Retina (tissue), 1 donor: ENCODE measurements at places on chromosomes 16 and 17.

DNA sequence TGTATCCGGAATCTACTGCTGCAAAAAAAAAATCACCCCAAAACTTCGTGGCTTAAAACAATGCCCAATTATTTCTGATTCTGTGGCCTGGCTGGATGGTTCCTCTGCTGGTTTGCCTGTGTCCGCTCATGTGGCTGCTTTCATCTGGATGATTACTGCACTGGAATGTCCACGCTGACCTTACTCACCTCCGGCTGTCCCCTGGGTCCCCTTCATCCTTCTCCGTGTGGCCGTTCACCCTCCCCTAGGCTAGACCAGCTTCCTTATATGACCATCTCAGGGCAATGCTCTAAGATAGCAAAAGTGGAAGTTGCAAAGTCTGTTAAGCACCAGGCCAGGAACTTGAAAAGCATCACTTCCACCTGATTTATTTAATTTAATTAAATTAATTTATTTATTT lies 31.4 kb upstream of the SPNS2 start:
- DNase-seq, result no peak

DNA sequence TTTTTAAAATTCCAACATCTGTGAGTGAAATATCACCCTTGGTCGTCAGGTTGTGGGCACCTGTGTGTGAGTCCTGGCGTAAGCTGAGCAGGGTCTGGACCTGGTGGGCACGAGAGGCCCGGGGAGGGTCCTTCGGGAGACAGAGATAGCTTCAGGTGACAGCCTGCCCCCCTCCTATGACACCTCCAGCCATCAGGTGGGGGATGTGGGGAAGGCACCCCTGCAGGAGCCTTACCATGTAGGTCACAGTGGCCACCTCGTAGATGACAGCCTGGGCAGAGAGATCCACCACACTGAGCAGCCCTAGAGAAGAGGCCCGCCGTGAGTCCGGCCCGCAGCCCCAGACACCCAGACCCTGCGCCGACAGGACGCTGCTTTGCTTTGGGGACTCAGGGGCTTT lies 11.2 kb downstream of the SLC47A2 start:
- DNase-seq, result no peak

DNA sequence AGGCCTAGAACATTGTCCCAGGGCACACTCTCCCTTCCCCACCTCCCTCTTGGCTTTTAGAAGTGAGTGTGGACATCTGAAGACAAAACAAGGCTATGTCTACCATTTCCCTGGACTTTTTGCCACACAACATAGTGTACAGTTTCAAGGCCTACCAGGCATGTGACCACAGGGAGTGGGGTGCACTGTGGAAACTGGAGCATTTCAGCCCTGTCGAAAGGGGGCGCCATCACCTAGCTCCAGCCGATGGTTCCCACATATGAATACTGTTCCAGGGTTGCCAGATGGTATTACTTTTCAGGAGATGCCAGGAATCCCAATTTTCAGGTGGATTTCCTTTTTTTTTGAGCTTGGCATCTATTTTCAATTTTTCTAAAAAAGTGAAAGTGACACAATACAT lies 140.7 kb downstream of the KATNIP start:
- DNase-seq, result no peak

- DNase-seq, result no peak
These were observed 20.8 kb downstream of the ASPSCR1 start for GRCh38 chr17:81998212-81998611.

DNA sequence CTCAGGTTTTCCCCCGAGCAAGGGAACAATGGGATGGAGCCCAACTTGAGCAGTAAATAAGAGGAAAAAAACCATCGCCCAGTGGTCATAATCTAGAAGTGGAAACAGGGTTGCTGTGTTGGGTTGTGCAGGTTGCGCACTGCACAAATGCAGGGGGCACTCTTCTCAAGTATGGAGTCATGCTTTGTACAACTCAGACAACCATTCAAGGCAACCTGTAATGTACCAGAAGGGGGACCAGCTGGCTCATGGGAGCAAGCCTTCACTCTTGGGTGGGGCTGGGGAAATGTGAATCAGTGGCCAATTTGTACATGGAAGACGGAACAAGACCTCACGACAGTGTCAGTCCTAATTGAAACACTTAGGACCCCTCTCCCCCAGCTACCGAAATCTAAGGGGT lies 23.9 kb upstream of the LITAF start:
- no peak for DNase-seq

GRCh38 chr16:28078261-28078660 lies 14.7 kb upstream of the GSG1L start:
- DNase-seq, result peak; percentile 60

- DNase-seq, result no peak
These were observed 15.4 kb downstream of the USP6 start for GRCh38 chr17:5131146-5131715.

GRCh38 chr17:5003214-5003867 lies 5.6 kb downstream of the KIF1C start:
- DNase-seq, result no peak

DNA sequence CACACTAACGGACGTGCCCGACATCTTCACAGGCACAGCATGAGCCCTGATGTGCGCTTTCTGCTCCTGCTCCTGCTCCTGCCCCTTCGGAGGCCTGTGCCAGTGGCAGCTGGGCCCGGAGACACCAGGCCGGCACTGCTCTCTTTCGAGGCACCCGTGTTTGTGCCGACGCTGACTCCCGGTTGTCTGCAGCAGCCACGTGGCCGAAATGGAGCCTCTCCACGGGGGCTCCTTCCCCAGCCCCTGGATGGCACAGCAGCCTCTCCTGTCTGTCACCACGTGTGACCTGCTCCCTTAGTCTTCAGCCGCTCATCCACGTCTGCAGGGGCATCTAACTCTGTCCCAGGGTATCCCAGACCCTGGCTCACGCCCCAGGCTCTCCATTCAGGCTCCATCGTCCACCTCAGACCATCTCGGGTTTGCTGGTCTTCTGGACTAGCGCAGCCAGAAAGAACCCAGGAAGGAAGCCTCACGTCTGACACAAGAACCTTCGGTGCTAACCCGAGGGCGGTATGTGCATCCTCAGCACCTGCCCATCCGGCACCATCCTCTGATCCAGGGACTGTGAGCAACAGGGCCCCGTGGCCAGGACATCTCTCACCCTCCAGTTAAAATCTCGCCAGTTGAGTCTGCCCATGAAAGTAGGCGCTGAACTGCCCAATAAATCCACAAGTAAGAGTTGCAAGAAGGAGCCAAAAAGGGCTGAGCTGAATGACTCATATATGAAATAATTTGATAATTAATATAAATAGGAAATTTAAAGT lies 4.2 kb upstream of the RPH3AL start:
- DNase-seq, result no peak

GRCh38 chr17:3485481-3486068 lies 9.8 kb downstream of the ASPA start:
- no peak for DNase-seq

DNA sequence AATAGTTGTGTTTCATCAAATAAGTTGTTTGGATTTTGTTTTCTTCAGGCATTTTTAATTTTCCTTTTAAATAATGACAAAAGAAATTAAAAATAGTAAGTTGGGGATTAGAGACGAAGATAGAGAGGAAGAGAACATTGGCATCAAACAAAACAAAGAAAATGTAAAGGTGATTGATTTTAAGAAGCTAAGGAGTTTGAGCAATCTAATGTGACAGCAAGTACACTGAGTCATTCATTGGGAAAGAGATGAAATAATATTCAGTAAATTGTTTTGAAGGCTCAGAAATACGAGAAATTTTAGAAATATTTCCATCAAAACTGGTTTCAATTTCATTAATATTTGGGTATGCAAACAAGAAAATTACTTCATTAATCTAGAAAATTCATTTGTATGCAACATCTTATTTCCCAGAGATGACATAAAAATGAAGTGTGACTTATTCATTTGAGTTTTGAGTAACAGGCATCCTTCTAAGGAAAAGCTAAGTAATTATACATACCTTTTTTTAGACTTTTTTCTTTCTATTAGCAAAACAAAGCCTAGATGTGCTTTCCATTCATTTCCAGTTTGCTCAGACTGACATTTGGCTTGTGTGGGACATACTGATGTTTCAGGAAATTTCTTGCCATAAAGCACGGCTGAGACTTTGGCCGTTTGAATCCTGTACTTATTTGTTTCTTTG lies 66.7 kb downstream of the COX10 start:
- DNase-seq, result no peak

- DNase-seq, result no peak
These were observed 1030.3 kb upstream of the CDH8 start for GRCh38 chr16:63066552-63066951.

- no peak for DNase-seq
These were observed 28.0 kb upstream of the DDX52 start for GRCh38 chr17:37671028-37671823.

GRCh38 chr16:50079397-50080140 lies 13.8 kb downstream of the HEATR3 start:
- DNase-seq, result no peak

- DNase-seq, result no peak
These were observed 1.0 kb downstream of the RNF166 start for GRCh38 chr16:88705076-88705684.

DNA sequence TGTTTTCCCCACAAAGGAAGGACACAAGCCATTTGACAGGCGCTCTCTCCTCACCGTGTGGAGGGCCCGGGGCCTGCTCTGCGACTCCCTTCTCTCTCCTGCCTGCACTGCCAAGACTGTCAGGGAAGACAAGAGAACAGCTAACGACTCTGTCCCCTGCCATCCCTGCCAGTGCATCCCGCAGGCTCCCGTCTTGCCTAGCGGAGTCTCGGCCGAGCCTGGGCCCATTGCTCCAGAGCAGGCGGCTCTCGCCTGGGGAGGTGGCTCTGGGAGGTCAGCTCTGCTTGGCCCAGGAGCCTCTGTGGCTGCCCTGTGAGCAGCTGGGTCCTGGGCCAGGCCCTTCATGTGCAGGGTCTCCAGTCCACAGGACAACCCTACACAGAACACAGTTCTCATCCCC lies 53.0 kb downstream of the WNT3 start:
- no peak for DNase-seq

DNA sequence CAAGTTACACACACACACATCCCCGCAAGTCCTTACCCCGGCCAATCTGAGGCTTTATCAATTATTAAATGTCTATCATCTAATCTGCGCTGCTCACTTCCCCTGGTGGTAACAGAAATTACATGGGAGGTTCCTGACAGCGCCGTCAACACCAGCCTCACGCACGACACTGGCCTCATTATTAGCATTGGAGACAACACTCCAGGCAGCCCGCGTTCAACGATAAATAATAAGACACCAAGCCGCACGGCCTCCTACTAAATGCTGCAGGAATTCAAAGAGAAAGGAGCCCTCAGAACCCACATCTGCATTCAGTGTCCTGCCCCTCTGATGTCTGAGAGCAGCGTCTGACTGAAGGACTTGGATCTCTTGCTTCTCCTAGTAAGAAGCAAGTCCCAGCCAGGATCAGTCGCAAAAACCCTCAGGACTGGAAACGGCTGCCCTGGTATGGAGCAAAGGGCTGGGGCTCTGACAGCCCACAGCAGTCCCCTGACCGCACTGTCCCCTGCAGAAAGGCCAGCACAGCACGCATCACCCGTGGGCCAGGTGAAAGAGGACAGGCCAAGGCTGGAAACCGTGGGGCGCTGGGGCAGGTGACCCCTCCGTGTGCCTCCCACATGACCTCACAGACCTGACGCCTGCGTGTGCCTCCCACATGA lies 7.6 kb upstream of the RPH3AL start:
- DNase-seq, result peak; percentile 79

DNA sequence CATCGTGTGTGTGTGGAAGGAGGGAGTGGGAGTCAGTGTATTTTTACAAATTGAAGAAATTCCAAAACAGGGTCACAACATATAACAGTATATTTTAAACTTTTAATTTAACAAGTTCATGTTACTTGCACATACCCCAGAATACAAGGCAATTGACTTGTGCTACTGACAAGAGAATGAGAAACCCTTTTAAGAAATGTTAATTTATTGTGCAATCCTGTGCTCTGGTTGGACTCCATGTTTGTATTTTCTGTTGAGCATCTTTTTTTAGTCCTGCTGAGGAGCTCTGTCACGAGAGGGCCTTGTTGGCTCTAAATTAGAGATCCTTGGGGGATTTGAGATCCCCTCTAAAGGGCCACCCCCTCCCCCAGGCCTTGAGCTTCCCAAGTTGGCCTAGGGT lies 1.1 kb upstream of the EMP2 start:
- DNase-seq, result no peak

GRCh38 chr17:77849239-77849638 lies 109.3 kb upstream of the TNRC6C start:
- DNase-seq, result no peak

GRCh38 chr17:64661726-64661975 lies 456 bp downstream of the SMURF2 start:
- no peak for DNase-seq

GRCh38 chr16:23667355-23667659 lies 11.4 kb upstream of the PLK1 start:
- no peak for DNase-seq

DNA sequence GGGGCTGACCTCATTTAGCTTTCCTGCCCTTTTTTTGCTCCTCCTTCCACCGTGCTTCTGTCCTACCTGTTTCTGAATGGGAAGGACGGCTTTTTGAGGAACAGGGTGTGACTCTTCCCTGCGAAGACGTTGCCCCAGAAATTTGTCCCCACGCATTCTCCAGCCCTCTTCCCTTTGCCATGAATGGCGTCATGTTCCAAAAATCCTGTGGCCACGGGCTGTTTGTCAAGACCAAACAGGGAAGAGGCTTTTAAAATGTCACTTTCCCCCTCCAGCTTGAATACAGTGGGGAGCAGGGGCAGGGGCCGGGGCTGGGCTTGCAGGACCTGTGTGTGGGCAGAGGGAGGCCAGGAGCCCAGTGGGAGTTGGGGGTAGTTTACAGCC lies 13.9 kb downstream of the MPRIP start:
- DNase-seq, result no peak

DNA sequence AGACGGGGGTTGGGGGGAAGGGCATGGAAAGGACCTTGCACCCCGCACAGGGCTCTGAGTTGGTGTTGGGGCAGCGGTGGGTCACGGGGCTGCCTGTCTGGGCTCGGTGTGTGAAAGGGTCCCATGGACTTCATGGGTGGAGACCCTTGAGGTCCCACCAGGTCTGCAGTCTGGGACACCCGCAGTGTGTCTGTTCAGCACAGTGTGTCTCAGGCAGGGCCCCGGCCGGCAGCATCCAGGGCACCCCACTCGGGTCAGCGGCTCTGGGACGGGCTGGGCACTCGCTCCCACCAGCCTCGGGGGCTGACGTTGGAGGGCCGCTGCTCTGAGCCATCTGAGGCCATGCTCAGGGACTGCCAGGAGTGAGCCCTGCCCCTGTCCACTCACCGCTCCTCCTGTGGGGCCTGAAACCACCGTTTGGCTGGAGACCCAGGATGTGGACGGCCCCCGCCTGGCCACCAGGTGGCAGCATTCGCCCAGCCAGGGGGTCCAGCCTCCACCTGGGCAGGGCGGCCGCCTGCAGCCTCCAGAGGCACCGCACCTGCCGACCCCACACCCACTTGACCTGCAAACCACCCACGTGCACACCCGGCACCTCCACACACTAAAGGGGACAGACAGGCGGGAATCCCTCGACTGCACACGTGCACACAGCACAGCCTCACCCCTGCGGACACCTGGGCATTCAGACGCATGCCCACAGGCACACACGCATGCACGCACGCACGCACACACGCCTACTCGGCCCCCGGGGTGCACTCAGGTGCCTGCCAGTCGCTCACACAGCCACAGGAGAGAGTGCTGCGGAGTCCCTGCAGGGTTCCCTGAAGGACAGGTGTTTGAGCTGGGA lies 10.1 kb upstream of the ZFPM1 start:
- DNase-seq, result peak; percentile 89

- no peak for DNase-seq
These were observed 119.4 kb downstream of the KCNJ2 start for GRCh38 chr17:70288540-70289290.
